ENCODE measurements at places on chromosomes 2 and 18. TPM values are rescaled to one million over a fixed set of nuclear protein-coding genes. Genes with fewer than 3 reads are reported as not detected.

DNA sequence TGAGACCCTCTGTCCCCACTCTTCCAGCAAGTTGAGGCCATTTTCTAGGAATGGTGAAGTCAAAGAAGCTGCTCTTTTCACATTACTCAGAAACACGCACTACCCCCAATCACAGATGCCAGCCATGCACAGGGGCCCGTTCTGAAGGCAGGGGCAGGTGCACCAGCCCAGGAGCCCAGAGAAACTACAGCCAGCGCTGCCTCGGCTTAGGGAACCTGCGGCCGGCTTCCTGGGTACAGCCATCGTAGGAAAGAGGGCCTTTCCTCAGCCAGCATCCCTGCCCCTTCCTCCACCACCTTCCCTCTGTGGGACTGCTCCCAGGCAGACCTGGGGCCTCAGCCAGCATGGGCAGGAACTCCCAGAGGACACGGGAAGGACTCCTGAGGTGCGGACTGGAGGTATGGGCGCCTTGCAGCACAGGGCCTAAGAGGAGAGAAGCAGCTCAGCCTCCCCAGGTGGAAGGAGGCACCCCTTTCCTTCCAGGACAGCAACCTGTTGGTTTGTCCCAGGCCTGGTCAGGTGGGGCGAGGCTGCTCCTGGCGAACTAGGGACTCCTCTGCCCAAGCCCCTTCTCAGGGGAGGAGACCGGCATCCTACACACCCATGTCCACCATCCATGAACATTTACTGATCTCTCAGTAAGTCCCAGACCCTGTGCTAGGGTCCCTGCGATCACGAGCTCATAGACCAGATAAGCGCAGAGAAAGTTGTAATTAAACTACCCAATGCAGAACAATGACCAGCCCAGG, 99.0 kb upstream of the ID2 start:
- DNase-seq, result peak; percentile 59

- no peak for DNase-seq
Observed at GRCh38 chr2:47008381-47009252, 93.0 kb upstream of the MCFD2 start.

The ATP8B1 gene
- total RNA-seq, result 406 TPM

DNA sequence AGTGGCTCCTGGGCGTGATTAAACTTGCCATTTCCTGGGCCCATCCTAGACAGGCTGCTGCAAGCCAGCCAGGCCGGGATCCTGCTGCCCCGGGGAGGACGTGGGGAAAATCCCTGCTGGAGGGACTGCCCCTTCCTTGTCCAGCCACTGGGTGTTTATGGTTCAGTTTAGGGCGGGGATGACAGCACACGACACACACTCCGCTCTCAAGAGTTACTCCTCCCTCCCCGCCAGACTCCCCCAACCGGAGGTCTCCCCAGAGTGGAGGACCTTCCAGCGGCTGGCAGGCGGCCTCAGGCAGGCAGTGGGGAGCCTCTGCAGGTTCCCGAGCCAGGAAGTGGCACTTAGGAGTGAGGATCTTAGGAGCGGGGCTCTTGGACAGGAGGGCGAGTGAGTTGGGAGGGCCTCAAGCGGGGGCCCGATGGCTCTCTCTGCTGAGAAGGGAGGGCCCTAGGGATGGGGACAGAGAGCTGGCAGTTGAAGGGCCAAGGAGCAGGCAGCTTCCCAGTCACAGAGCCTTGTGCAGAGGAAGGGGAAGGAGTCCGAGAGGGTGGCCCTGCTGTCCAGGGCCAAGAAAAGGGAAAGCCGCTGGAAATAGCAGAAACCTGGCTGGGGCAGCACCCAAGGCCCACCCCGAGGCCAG, 5.7 kb upstream of the GPR35 start:
- peak; percentile 62 for DNase-seq

DNA sequence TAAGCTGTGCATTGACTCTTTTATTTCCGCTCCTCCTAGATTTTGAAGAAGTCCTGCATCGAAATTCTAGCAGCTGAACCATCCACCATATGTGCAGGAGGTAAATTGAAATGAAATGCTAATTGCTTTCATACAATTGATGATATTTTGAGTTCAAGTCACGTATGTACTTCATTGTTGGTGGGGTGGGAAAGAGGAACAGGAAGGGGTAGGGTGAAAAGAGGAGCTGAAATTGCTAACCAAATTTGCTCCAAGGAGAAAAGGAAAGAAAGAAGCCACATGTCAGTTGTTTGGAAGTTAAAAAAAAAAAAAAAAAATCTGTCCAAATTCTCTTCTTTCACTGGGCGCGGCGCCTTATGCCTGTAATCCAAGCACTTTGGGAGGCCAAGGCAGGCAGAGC, 77.8 kb downstream of the ANTXR1 start:
- DNase-seq, result no peak

The TNFRSF11A gene
- 59.3 TPM for total RNA-seq

The GCKR gene
- total RNA-seq, result not detected

- DNase-seq, result no peak
Observed at GRCh38 chr18:39424261-39424660, 1858.7 kb upstream of the CELF4 start.

DNA sequence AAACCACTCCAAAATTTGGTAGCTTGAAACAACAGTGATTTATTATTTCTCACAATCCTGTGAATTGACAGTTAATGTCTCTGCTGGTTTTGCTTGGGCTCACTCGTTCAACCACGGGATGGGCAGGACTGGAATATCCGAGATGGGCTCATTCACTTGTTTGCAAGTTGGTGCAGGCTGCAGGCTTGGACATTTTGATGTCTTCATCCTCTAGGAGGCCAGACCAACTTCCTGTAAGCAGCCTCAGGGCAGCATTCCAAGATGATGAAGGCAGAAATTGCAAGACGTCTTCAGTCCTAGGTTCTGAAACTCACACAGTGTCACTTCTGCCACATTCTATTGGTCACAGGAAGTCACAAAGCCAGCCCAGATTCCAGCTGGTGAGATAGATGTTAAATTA, 47.1 kb downstream of the GPR39 start:
- no peak for DNase-seq

DNA sequence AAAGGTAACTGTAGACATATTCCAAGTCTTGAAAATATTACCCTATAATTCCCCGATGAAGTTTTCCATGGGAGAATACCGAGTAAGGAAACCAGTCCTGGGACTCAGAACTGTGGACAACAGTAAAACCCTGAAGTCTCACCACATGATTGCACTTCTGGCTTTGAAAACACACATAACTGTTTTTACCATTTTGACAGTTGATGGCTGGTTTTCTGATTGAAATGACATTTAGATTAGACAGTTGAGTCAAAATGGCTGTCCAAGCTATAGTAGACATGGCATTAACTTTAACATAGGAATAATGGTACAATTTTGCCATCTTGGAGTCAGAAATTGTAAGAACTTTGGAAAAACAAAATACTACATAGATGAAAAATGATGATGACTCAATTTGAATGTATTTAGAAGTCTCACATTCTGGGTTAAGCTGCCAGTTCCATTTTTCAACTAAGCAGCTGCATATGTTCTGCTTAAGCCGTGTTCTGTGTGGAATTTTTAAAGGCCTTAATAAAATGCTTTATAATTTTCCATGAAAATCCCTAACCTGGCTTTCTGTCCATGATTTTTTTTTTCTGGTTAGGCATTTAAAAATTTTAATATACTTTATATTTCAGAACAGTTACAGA, 38.3 kb upstream of the WIPF1 start:
- no peak for DNase-seq

- no peak for DNase-seq
Observed at GRCh38 chr2:219445220-219445640, 10.6 kb downstream of the SPEG start.

DNA sequence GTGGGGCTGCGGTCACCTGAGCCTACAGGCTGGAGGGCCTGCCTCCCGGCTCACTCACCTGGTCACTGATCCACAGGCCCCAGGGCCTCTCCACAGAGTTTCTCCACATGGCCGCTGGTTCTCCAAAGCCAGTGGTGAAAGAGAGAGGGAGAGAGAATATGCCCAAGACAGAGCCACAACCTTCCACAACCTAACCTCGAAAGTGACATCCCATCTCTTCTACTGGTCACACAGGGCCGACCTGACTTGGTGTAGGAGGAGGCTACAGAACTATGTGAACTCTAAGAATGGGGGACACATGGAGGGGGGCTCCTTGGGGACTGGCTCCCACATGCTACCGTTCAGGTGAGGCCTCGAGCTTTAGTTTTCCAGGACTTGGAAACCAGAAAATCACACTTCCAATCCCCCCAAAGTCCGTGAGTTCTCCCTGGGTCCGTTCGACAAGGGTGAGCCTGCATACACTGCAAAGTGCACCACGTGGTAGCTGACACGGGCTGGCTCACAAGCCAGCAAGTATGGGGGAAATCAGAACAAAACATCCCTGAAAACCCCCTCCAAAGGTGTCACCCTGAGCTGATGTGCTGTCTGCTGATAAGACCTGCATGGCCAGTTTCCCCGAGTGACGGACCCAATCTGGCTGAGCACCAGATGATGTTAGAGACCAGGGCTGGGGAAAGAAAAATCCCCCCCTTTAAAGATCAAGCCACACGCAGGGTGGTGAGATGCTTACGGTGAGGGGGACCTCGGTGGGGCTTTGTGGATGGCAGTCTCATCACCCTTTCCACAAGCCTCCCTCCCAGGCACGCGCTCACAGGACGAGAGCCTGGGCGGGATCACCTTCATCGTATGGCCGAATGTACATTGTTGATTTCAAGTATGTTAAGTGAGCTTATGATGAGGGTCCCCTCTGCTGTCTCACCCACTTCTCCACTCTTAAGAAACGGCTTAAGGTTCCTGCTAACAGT, 54.2 kb upstream of the SEMA4C start:
- DNase-seq, result peak; percentile 37

- DNase-seq, result no peak
Observed at GRCh38 chr2:33377048-33377447, 99.4 kb upstream of the RASGRP3 start.

DNA sequence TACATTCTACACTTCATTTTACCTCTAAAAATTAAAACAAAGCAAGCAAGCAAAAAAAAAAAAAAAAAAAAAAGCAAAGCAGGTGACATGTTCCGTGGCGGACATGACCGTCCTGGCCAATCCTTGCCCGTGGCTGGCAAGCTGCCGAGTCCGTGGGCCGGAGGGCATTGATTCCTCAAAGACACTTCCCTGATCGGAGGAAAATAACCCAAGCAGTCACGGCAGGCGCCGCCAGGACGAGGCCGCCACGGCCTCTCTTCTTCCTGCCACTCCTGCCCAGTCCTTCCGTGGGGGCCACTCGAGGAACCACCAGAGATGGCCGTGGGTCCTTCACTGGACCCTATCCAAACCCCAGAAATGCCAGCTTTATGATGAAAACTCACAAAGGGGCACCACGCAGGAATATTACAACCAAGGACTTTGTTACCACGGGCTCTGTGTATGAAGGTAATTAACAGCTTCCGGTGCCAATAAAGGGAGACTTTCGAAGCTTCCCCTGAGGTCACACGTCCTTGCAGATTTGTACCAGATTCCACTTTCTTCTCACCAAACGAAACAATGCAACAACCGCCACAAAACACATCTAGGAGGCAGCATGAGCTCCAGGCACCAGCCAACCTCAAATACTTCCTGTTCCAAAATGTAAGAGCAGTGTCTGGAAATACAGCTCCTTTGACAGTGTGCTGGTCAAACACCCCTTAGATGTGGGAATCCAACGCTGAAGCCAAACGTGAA, 170.3 kb downstream of the HDAC4 start:
- DNase-seq, result no peak

DNA sequence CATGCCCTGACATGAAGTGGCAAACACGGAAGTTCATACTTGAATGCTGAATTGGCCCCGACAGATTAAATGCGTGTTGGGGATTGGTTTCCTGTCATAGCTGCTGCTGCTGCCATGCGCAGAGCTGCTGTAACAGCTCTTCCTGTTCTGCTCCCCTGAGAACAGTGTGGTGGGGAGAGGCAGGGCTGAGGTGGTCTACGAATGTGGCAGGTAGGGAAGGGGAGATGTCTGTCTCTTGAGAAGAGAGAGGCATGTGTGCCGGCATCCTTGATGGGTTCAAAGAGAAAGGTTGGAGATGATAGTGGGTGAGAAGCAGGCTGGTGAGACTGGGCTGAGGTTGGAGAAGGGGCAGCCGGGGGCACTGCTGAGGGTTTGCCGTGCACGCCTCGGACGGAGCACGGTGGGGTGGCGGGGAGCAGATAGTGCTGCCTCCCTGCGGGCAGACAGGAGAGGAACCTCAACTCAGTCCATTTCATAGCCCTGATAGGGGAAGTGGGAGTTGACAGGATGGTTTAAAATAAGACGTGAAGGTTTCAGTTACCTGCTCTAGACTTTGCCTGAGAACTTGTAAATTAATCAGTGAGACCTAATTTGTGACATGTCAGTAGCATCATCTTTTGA, 46.1 kb downstream of the TMEM185B start:
- peak; percentile 51 for DNase-seq

The ATG4B gene
- 154 TPM for total RNA-seq

Measured in mucosa of descending colon (tissue), 3 donors.